ENCODE measurements at places on chromosomes 3 and 15.

DNA sequence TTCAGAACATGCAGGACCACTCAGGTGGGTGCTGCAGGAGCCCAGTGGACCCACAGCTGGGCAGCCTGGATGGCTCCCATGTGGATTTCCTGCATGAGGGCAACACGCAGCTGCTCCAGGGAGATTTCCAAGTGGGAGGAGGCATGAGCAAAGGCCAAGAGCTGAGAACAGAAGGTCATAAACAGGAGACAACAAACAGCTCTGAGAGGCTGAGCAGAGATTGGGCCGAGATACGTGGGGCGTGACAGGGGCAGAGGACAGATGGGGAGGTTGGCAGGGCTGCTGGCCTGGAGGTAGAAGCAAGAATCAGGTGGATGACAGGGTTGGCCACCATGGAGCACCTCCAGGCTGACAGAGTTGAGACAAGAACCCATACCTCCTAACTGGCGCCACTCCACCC, 2.9 kb downstream of the PHGR1 start:
- DNase-seq: peak; percentile 21

DNA sequence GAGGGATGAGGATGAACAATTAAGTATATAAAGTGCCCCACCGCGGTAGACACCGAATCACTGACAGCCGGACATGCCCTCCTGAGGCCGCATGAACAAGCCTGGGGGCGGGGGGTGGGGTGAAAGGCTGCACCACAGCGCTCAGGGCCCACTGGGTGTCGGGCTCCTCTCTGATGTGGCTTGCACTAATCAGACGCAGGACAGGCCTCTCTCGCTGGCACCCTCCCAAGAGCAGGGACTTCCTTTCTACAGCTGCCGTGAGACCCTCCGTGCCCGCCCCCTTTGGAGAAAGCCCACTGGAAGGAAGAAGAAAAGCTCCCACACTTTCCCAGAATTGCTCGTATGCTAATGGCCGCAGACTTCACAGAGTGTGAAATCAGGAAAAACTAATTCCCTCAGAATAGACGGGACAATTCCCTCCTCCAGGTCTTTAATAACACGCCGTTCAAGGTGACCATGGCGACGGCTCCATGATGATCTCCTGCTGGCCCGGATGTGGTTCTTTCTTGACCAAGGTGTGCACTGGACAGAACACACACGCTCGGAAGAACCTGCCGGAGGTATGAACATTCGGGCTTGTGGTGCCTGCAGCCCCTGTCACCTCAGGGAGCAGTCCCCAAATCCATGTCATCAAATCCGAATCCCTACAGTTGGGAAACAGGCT, 32.0 kb downstream of the IQSEC1 start:
- DNase-seq: no peak

GRCh38 chr15:25095179-25095578, 140.4 kb downstream of the SNRPN start:
- no peak for DNase-seq

- no peak for DNase-seq
Observed at GRCh38 chr15:80982205-80982604, 7.4 kb downstream of the MESD start.

GRCh38 chr15:71674354-71674753, 136.0 kb upstream of the NR2E3 start:
- DNase-seq: no peak

- DNase-seq: no peak
Observed at GRCh38 chr3:101249522-101249921, 70.9 kb downstream of the IMPG2 start.

All from NCI-H2029 treated with DMSO at 0.1 percent for 48 hours (cell line).